ENCODE measurements at places on chromosomes 4 and X.

DNA sequence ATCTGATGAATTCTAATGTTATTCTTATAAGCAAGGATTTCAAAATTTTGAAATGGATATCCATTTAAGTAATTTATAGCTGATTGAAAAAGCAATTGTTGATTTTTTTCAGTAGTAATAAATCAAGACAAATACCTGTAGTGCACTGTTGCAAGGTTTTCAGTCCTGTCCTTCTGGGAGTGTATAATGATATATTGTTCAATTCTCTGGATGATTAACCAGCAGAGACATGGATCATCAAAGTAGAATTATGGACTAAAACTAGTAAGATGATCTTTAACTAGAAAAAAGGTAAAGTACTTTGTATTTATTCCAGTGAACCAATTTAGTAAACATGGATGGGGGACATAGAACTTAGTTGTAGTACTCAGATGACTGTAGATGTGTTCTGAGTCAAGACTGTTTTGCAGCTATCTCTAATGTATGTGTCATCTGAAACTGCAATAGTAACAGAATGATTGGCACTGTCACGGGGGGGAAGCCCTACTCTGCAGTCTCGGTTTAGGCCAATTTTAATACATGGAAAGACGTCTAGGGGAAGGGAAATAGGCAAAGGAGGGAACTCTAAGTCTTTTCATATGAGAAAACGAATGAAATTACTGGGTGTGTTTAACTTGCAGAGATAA, 121.9 kb downstream of the GLRA3 start:
- DNase-seq: no peak

DNA sequence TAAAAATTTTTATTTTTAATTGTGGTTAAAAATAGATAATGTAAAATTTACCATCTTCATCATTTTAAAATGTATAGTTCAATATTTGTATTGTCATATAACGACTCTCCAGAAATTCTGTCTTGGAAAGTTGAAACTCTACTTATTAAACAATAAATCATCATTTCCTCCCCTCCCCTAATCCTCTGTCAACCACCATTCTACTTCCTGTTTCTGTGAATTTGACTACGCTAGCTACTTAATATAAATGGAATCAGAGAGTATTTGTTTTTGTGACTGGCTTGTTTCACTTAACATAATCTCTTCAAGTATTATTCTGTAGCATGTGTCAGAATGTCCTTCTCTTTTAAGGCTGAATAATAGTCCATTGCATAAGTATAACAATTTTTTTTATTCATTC, 729.0 kb upstream of the AADAT start:
- DNase-seq: no peak

GRCh38 chr4:26197018-26197779, 123.6 kb upstream of the RBPJ start:
- no peak for DNase-seq

- DNase-seq: peak; percentile 42
These were observed 669 bp downstream of the IRF2 start for GRCh38 chr4:184473499-184474262.

DNA sequence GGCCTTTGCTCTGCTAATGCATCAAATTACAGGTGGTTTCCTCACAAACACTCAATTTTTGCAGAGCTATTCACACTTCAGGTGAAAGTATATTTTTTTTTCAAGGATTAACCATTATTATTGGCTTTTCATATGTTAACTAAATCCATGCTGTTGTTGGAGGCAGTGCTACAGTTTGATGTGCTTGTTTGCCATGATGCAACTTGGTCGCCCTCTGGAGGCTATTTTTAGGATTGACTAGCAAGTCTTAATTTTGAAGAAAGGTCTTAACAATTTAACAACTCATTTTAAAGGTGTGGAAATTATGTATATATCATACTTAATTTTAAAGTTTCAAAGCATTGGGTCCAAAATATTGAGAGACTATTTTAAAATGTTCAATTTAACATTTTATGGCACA, 168.8 kb upstream of the FAM47A start:
- peak; percentile 6 for DNase-seq

DNA sequence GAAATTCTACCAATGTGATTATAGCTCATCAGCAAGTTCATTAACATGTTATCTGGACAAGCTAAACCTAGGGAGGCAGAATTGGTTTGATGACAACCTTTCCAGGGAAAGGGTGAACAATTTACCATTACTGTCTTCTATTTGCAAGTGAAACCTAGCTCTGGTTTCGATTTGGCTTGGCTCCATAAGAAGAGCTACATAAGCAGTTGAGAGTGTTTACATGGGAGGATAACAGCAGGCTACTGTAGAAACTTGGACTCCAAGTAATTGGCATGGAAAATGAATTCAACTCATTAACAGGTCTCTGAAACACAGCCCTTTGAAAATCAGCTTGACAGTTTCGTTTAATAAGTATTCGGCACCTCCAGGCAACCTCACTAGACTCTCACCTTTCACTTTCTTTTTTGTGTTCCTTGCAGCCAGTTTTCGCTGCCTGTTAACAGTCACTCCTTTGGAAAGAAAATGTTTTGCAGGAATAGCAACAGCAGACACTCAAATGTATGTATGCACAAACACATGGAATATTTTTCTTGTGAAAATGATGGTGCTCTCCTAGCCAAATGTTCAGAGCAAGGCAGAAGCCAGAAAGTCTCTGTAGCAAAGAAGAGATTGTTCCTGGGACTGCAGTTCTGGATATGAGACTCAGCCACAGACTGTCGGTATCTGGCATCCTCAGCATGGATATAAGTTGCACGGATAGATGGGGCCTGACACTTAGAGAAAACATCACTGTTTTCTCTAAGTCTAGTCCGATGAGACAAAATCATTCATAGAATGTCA, 27.5 kb downstream of the POU3F4 start:
- no peak for DNase-seq

- no peak for DNase-seq
These were observed 35.7 kb upstream of the ADGRA3 start for GRCh38 chr4:22551550-22551949.

GRCh38 chrX:39813631-39814277, 284.0 kb downstream of the BCOR start:
- DNase-seq: peak; percentile 67

- no peak for DNase-seq
These were observed 161.1 kb downstream of the PHF8 start for GRCh38 chrX:53883196-53883595.

DNA sequence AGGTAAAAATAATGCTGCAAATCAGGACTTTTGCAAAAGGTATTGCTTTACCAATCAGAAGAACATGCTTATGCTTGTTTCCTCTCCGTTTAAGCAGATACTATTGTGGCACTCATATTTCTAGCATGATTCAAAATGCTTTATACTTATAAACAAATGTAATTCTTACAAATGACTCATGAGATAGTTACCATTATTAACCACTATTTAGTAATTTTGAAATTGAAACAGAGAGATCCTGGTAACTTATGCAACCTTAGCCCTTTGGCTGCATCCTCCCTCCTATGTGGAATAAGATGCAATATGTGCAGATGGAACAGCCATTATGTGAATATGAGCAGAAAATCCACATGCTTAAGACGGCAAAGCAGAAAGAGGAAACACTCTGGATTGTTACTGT, 164.7 kb downstream of the PCDH18 start:
- DNase-seq: no peak

DNA sequence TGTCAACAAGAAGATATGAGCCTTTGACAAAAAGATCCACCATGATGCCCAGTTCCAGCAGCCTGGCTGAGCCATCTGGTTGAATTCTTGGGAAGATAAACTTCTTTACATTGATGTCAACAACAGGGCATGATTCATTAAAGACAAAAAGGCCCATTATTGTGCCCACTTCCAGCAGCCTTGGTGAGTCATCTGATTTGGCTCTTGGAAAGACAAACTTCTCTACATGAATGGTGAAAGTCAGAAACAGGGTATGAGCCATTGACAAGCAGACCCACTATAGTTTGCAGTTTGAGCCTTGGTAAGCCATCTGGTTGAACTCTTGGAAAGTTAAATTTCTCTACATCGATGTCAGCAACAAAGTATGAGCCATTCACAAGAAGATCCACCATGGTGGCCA, 4.1 kb upstream of the CSF2RA start:
- no peak for DNase-seq

- DNase-seq: no peak
These were observed 316.7 kb upstream of the HTR2C start for GRCh38 chrX:114267142-114267541.

DNA sequence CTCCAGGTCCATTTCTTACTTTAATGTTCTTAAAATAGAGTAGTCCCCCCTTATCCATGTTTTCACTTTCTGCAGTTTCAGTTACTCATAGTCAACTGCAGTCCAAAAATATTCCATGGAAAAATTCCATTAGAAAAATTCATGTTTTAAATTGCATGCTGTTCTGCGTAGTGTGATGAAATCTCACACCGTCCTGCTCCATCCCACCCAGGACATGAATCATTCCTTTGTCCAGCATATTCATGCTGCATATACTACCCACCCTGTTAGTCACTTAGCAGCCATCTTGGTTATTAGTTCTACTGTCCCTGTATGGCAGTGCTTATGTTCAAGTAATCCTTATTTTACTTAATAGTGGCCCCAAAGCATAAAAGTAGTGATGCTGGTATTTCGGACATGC, 5.4 kb upstream of the PDLIM5 start:
- no peak for DNase-seq

DNA sequence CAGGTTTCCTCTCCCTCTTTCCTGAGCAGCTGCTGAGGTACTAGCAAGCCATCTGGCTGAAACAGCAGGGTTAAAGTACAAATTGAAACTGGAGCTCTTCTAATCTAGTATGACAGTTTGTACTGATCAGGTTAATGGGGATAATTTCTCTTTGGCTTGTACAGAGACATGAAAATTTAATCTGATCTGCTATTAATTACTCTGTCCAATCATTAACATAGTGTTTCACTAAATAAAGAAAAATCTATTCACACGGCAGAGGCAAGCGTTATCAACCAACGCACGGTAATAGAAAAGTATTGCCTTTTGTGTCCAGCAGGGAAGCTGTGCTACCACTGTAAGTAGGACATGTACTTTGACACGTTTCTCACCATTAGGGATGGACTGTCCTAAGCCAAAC, 71.1 kb downstream of the IGSF1 start:
- DNase-seq: no peak

DNA sequence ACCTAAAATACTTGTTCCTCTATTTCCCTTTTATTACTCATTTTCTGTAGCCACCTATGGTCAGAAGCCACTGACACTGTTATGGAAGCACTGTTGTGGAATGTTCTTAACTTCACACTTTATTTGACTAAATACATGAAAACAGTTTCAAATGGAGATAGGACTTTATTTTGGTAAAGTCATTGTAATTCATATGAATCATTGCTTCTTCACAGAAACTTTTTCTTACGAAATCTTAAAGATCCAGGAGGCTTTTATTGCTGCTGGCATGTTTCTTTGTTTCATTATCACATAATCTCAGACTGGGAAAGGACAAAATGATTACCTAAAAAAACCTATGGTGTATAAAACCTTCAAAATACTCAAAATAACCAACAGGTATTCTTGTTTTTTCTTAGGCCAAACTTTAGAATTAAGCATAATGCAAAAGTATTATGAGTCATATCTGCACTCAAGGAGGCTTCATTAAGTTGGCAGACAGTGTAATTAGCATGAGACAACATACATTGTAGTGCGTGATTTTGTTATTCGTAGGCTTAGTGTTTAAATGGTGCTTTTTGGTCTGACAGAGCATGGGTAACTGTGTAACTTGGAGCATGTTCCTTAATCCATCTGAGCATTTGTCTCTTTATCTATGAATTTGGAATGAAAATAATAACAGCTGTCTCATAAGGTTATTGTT, 58.0 kb downstream of the SH3BGRL start:
- DNase-seq: no peak

DNA sequence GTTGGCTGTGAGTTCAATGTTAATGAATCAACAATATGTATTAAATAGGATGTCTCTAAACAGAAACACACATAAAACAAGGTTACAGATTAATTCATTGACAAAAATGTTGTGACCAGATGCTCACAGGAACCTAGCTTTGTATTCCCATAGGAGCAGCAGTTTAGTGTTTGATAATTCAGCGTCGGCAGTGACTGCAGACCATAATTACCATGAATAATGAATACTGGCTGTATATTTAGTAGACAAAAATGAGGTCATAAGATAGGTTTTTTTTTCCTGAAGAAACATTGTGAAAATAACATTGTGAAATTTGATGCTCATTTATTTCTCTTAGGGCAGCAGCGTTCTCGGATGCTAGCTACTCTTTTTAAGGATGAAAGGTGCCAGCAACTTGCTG, 27.8 kb downstream of the COPS4 start:
- DNase-seq: no peak

DNA sequence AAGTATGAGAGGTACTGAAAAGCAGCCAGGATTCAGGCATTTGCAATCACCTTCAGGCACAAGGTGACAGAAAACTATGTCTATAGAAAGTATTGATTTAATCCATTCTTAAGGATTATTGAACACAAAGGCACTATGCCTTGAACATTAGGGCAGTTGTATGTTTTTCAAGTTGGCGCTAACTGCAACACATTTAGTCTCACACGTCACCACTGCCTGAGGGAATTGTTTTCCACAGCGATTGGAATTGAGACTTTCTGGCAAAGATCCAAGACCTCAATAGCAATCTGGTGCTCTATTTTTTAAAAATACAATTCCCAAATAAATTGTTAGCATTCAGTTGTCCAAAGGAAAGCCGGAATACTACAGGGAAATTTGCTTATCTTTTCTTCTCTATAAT, 52.7 kb upstream of the FTHL17 start:
- DNase-seq: no peak

DNA sequence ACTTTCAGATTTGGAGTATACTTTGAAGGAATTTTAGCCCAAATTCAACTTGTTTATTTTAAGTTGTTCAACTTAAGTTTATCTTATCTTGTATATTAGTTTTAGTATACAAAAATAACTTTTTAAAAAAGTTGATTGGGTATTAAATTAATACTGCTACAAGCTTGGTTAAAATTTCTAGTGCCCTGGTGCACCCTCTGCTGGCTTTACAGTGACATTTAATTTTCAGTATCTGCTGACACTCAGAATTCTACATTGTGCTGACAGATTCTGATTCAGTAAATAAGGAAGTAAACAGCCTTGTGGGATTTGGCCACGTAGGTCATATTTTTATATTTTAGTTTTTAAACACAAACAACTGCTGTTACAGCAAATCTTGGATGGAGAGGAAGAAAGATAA, 2.9 kb downstream of the EDA start:
- peak; percentile 8 for DNase-seq

DNA sequence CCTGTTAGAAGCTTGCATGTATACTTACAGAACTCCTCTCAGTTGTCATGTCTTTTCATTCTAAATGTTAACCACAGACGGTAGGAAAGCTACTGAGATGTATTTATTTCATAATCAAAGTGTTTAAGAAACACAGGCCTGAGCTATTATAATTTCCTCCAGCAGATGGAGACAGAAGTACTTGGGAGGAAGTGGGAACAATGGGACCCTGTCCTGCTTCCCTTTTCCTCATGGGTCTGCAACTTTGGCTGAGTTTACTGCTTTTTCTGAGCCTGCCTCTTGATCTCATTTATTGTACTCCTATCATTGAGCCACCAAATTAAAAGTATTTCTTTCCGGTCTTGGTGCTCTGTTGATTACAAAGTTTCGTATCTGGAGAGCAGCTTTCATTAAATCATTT, 67.7 kb upstream of the SPANXN2 start:
- DNase-seq: no peak

GRCh38 chrX:53939127-53939526, 105.1 kb downstream of the PHF8 start:
- DNase-seq: no peak
